Peyer's patch (tissue), 4 donors: ENCODE measurements at places on chromosomes 7 and 10. TPM values are rescaled to one million over a fixed set of nuclear protein-coding genes. Genes with fewer than 3 reads are reported as not detected.

The EGFR gene
- total RNA-seq: 45.5 TPM

The OR13A1 gene
- total RNA-seq: not detected

The HSPB1 gene
- 59.0 TPM for total RNA-seq

DNA sequence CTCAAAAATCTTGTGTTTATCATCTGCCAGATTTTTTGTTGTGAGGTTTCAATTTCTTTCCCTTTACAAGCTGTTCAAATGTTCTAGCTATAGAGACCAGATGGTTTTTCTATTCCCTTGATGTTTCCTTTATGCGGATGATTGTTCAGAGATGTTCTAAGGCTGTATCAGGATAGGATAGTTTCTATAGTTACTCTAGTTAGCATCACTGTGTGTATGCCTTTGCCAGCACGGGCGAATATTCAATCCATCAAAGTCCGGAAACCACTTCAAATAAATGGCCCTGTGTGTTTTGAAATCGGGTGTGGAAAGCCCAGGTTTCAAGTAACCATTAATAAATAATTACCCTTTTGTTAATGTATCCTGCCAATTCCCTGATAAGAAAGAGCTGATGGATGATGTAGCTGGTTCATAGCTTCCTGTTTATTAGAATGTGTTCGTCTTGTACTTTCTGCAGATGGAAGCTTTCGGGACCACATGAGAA, 149.8 kb upstream of the PRKCQ start:
- no peak for DNase-seq

- peak; percentile 23 for DNase-seq
Measured at GRCh38 chr7:140679186-140679585, 6.4 kb downstream of the ADCK2 start.

- peak; percentile 8 for DNase-seq
Measured at GRCh38 chr7:63072806-63073205, 925.8 kb upstream of the ZNF722 start.

DNA sequence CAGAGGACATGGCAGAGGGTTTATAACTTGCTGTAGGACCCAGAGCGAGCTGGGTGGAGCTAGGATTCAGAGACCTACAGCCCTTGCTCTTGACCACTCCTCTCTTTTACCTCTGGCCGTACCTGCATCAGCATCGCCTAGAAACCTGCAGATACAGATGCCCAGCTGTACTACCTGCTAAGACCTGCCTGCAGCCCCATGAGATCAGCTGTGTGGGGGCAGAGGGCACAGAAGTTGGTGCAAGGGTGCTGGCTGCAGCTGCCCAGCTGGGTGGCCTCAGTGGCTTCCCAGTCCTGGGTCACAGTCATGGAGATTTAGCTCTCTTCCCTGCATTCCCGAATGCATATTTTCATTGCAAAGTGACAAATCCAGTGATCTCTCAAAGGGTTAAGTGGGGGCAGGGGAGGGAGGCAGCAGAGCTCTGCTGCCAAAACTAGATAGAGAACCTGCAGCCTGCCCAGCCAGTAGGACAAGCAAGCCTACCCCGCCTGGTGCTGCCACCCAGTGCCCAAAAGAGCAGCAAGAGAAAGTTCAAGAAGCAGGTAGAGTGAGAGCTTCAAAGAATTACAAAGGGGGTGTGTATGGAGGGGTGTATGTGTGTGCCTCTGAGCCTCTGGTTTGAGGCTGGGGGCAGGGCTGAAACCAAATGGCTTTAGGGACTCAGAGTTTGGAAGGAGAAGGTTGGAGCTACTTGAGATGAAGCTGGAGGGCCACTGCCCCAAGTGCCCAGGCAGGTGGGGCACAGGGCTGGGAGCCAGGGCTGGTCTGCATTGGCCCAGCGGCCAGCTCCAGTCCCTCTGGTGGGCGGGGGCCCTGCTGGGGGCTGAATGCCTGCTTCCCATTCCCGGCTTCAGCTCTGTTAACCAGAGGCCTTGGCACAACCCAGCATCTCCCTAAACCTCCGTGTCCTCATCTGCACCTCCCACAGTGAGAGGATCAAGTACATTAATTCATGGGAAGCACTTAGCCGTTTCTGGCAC, 6.9 kb downstream of the FAM241B start:
- DNase-seq: no peak

The OR2A1 gene
- total RNA-seq: not detected
